HCT116 (cell line): ENCODE measurements at places on chromosomes 1 and 21. TPM values are rescaled to one million over a fixed set of nuclear protein-coding genes. Genes with fewer than 3 reads are reported as not detected.

Gene TAGLN2
- total RNA-seq = 127 TPM

Gene SPSB1
- 10.8 TPM for total RNA-seq

Gene OR2T2
- not detected for total RNA-seq

Gene SPRR1B
- 0.66 TPM for total RNA-seq

Gene B3GALT5
- total RNA-seq = 1.2 TPM

Gene LHX8
- total RNA-seq = not detected

Gene CALML6
- 2.3 TPM for total RNA-seq

Gene PTAFR
- total RNA-seq = 1.3 TPM

Gene ADORA1
- total RNA-seq = 2.8 TPM

Gene OR2G6
- not detected for total RNA-seq

Gene CLDN17
- total RNA-seq = not detected

Gene SPRR2A
- total RNA-seq = not detected

Gene PGBD5
- 0.27 TPM for total RNA-seq

DNA sequence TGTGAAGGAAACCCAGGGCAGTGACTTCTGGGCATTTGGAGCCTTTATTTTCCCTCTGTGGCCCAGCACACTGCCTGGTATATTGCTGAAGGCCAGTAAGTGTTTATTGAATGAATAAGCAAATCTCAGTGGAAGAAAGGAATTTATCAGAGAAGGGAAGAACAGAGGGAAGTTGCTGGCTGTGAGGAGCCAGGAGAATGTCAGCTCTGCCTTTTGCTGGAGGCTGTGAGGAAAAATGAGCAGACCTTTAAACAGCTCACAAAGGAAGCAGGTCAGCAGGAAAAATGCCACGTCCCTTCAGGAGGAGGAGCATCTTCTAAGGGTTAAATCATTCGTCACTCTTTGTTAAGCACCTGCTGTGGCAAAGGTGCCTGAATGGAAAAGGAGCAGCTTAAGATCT is 75.9 kb downstream of the GIPC2 start:
- no peak for DNase-seq
- no peak overlapping the region for H3K4me3 ChIP-seq
- no peaks in the 10 kb centered on the region for H3K4me1 ChIP-seq
- no peak overlapping the region for H3K27ac ChIP-seq

- peaks cover 22% of the 10 kb centered on the region; the same call in 1 of the 2 replicates for H3K27me3 ChIP-seq
- no peaks in the 10 kb centered on the region for H3K4me1 ChIP-seq
- no peak overlapping the region for H3K27ac ChIP-seq
- no peak for DNase-seq
- no peaks in the 10 kb centered on the region for H3K36me3 ChIP-seq
These were observed 64.8 kb downstream of the NAV1 start for GRCh38 chr1:201603613-201604232.

- no peaks in the 10 kb centered on the region for H3K4me1 ChIP-seq
- no peak overlapping the region for H3K4me3 ChIP-seq
- no peak for DNase-seq
- no peak overlapping the region for H3K27ac ChIP-seq
These were observed 20.4 kb downstream of the CACHD1 start for GRCh38 chr1:64490213-64490818.

DNA sequence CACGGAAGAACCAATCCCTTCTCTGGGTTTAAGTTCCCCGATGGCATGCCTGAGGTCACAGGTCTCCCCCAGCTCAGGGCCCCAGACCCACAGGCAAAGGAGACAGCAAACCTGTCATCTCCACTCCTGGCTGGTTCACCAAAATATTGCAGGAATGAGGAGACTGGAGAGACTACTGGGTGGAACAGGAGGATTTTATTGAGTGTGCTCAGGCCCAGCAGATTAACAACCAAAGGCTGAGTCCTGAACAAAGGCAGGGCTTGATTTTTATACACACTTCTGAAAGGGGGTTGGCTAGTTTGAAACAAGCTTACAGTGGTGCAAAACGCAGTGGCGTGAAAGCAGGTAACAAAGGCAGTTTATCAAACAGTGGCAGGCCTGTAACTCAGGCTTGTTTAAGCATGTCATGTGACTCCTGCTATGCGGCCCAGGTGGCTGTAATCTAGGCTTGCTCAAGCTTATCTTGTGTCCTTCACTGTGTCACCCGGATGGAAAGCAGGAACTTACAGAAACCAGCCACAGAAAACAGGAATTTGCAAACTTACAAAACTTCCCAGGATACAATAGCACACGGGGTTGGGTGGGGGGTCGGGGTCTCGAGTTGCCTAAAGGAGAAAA is 27.4 kb upstream of the KCNJ15 start:
- no peak overlapping the region for H3K27ac ChIP-seq
- H3K4me1 ChIP-seq = no peaks in the 10 kb centered on the region
- H3K4me3 ChIP-seq = no peak overlapping the region
- H3K27me3 ChIP-seq = no peaks in the 10 kb centered on the region
- no peak for DNase-seq
- no peaks in the 10 kb centered on the region for H3K36me3 ChIP-seq

DNA sequence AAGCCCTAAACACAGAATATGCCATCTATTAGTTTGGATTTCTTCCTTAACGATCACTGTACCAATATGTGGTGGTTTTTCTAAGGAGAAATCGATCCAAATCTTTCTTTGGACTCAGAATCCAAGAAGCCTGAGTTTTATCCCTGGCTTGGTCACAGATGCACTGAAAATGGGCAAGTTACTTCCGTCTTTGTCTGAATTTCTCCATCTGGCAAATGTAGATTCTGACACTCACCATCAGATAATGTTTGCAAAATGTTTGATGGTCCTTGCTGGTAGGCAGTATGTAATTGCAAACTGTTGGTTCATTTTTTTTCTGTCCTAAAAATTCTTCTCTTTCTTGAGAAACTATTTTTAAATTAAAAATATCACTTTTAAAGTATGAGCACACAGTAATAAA is 115.0 kb downstream of the TSEN15 start:
- no peak for DNase-seq
- H3K36me3 ChIP-seq = no peaks in the 10 kb centered on the region

GRCh38 chr1:4670265-4670664 is 15.9 kb downstream of the AJAP1 start:
- H3K27ac ChIP-seq = no peak overlapping the region
- H3K36me3 ChIP-seq = no peaks in the 10 kb centered on the region
- H3K27me3 ChIP-seq = no peaks in the 10 kb centered on the region
- H3K4me3 ChIP-seq = no peak overlapping the region
- no peak for DNase-seq

GRCh38 chr1:154831462-154831861 is 38.6 kb downstream of the KCNN3 start:
- no peak for DNase-seq
- no peak overlapping the region for H3K4me3 ChIP-seq
- peaks cover 2% of the 10 kb centered on the region; the same call in 1 of the 2 replicates for H3K27me3 ChIP-seq
- H3K36me3 ChIP-seq = no peaks in the 10 kb centered on the region
- no peak overlapping the region for H3K27ac ChIP-seq

GRCh38 chr1:115643666-115644065 is 1.9 kb downstream of the VANGL1 start:
- H3K27ac ChIP-seq = no peak overlapping the region
- no peaks in the 10 kb centered on the region for H3K36me3 ChIP-seq
- no peak overlapping the region; the same call in 1 of the 2 replicates for H3K4me3 ChIP-seq
- DNase-seq = no peak
- H3K27me3 ChIP-seq = no peaks in the 10 kb centered on the region

- H3K36me3 ChIP-seq = no peaks in the 10 kb centered on the region
- no peak overlapping the region for H3K4me3 ChIP-seq
- H3K4me1 ChIP-seq = no peaks in the 10 kb centered on the region
- H3K27me3 ChIP-seq = no peaks in the 10 kb centered on the region
- H3K27ac ChIP-seq = no peak overlapping the region
These were observed 21.6 kb downstream of the HSF2BP start for GRCh38 chr21:43637530-43638158.

DNA sequence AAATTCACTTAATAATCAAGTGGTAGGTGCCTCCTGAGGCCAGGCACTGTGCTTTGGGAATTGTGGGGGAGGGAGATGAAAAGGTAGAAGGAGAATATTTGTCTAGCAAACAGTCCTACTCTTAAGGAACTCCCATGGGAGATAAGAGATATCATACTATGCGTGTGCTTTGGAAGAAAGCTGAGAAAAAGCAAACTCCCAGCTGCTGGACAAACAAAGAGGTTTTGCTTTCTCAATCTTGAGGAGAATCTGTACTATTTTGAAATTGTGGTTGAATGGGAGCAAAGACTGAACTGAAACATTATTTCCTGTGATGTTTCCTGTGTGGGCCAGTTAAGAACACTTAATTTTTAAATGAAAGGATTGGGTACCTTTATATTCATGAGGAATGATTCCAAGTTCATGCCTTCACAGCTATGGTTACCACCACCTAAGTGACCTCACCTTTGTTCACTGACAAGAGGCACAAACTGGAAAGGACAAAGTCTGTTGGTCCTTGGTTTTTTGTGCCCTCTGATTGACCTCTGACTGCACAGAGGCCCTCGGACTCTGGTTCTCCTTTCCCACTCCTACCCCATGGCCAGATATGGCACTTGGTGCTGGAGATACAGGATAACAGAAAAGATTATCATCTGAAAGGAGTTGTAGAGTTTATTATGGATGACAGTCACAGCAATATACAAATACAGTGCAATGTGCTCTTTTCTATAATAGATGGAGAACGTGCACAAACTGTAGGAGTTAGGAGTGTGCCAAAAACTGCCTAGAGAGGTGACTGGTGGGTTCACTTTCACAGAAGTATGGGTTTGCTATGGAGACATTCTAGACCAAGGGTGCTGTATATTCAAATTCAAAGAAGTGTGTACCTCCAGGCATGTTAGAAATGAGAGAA is 1.6 kb downstream of the CD53 start:
- no peaks in the 10 kb centered on the region for H3K4me1 ChIP-seq
- no peak for DNase-seq
- no peak overlapping the region for H3K27ac ChIP-seq
- H3K4me3 ChIP-seq = no peak overlapping the region
- H3K27me3 ChIP-seq = peaks cover 4% of the 10 kb centered on the region; the same call in 1 of the 2 replicates
- no peaks in the 10 kb centered on the region for H3K36me3 ChIP-seq

- no peaks in the 10 kb centered on the region for H3K27me3 ChIP-seq
- H3K4me1 ChIP-seq = peaks cover 66% of the 10 kb centered on the region
- no peaks in the 10 kb centered on the region for H3K36me3 ChIP-seq
- H3K27ac ChIP-seq = peak overlapping the region; percentile 74
These were observed 142.9 kb downstream of the TNFSF18 start for GRCh38 chr1:172907834-172908326.

DNA sequence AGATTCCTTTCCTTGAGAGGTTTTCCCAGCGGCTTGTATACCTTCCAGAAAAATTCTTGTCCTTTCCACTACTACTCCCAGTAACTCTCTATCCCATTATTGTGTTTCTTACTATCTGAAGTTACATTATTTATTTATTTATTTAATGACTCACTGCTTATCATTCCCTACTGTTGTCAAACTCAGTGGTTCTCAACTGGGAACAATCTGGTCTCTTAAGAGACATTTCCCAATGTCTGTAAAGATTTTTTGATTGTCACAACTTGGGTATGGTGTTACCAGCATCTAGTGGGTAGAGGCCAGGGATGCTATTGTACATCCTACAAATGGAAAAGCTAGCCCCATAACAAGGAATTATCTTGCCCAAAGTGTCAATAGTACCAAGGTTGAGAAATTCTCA is 771.5 kb upstream of the ADGRL2 start:
- DNase-seq = no peak
- H3K27ac ChIP-seq = no peak overlapping the region
- H3K36me3 ChIP-seq = no peaks in the 10 kb centered on the region
- no peak overlapping the region for H3K4me3 ChIP-seq
- no peaks in the 10 kb centered on the region for H3K27me3 ChIP-seq
- H3K4me1 ChIP-seq = no peaks in the 10 kb centered on the region

DNA sequence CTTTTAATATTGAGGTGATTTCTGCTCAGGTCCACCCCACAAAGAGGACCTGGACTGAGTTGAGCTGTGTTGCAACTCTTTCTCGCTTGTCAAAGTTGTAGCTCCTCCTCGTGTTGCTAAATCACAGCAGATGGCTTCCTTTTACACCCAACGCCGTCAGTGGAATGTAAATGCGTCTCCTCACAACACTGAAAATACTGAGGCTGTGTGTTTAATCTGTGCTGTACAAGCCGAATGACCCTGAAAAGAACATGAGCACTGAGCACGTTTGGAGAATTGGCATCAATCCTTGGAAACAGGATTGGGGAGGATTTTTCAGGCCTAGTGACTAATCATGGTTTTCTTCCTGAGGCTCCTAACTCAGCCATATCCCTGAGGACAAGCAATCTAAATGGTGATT is 196.0 kb downstream of the CRB1 start:
- H3K27me3 ChIP-seq = no peaks in the 10 kb centered on the region
- no peaks in the 10 kb centered on the region for H3K36me3 ChIP-seq
- H3K4me1 ChIP-seq = no peaks in the 10 kb centered on the region
- no peak overlapping the region for H3K27ac ChIP-seq

GRCh38 chr1:32266921-32267591 is 16.0 kb downstream of the LCK start:
- DNase-seq = no peak
- no peak overlapping the region for H3K27ac ChIP-seq
- no peak overlapping the region for H3K4me3 ChIP-seq
- peaks cover 18% of the 10 kb centered on the region for H3K4me1 ChIP-seq
- no peaks in the 10 kb centered on the region for H3K27me3 ChIP-seq

DNA sequence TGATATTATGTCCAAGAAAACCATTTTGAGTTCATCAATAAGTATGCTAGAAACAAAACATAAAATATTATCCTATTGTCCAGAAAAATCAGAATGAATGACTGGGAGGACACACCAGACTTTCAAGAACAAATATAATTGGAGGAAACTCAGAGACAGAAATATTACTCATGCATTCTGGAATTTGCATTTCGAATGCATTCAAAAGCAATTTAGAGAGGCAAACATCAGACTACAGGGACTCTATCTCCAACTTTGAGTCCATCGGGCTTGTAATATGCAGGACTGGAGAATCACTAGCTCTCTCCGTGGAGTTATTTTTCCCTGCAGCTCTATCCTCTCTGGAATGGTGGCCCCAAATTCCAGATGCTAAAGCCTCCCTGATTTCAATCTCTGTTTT is 161.8 kb downstream of the CDC42BPA start:
- no peak overlapping the region for H3K27ac ChIP-seq
- H3K4me3 ChIP-seq = no peak overlapping the region
- no peaks in the 10 kb centered on the region for H3K27me3 ChIP-seq

DNA sequence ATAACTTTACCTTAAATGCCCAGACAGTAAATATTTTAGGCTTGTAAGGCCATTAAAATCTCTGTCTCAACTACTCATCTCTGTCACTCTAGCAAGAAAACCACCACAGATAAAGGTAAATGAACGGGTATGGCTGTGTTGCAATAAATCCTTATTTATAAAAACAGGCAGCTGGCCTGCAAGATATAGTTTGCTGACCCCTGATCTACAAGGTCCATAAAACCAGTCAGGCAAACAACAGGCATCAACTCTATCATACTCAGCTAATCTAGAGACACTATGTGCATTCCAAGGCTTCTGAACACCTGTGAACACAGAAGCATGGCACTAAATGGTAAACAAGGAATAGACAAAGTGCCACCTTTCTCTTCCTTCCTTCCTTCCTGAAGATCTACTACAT is 9.7 kb downstream of the FAF1 start:
- H3K27ac ChIP-seq = no peak overlapping the region
- no peaks in the 10 kb centered on the region for H3K27me3 ChIP-seq
- H3K4me3 ChIP-seq = no peak overlapping the region
- no peak for DNase-seq
- H3K4me1 ChIP-seq = no peaks in the 10 kb centered on the region
